ENCODE measurements at places on chromosomes 1 and 21.

GRCh38 chr1:53430779-53431178, 28.4 kb upstream of the DMRTB1 start:
- no peak for DNase-seq

- DNase-seq, result no peak
Measured at GRCh38 chr1:160520999-160521398, 2.1 kb downstream of the SLAMF6 start.

DNA sequence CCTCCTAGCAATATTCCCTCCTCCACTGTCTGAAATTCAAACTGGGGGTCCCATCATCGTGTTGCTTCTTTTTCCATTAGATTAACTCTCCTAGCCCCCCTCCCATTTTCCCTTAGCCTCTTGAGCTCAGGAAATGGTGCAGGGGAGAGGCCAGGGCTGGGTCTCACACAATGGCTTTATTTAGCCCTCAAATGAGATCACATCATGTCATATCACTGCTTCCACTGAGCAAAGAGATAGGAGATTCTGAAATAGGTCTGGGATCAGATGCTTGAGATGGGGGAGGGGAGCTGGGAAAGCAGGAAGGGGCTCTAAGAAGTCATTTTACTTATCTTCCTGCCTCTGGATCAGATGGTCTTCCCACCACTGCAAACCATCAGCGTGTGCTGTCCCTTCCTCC, 17.8 kb upstream of the ARHGEF2 start:
- no peak for DNase-seq

DNA sequence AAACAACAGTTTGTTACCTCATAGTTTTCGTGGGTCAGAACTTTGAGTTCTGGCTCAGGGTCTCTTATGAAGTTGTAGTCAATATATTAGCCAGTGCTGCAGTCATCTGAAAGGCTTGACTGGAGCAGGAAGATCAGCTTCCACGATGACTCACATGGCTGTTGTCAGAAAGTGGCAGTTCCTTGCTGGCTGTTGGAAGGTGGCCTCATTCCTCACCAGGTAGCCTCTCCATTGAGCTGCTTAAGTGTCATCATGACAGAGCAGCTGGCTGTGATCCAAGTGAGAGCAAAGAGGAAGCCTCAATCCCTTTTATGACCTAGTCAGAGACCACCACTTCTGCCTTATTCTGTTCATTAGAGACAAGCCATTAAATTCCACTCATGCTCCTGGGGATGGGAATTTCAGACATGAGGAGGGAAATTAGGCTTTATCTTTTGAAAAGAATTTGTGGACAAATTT, 5.6 kb downstream of the OSBPL9 start:
- DNase-seq, result no peak

DNA sequence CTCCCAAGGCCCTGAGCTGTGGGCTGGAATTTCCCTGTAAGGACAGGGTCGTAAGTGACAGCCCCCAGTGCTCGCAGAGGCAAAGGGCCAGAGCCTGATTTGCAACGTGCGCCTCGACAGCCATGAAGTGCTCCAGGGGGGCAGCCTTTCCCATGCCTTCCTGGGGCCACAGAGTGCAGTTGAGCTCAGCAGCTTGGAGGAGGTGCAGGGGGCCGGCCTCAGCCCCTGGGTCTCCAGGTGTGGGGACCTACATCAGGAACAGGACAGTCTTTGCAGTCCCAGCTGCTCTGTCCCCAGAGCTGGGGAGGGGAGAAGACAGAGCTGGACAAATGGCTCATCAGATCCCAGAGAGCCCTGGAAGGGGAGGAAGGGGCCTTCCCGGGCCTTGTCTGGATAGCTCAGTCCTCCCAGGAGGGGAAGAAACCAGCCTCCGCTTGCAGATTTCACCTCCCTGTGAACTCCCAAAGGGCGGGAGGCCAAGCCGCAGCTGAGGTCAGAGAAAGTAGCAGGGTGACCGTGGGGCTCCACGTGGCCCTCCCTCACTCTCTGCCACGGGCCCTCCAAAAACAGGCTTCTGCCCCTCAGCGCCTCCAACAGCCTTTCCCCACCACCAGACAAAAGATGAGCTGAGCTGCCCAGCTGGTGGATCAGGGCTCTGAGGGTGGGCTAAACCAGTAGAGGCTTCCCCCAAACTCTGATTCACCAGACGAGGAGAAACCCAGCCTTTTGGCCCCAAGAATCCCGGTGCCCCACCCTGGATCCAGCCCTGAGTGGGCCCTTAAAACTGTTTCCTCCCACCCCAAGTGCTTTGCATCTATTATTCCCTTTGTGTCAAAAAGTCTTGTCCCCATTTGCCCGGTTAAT, 76.5 kb downstream of the DHRS3 start:
- DNase-seq, result no peak

GRCh38 chr1:213327017-213327667, 276.1 kb downstream of the RPS6KC1 start:
- DNase-seq, result no peak

DNA sequence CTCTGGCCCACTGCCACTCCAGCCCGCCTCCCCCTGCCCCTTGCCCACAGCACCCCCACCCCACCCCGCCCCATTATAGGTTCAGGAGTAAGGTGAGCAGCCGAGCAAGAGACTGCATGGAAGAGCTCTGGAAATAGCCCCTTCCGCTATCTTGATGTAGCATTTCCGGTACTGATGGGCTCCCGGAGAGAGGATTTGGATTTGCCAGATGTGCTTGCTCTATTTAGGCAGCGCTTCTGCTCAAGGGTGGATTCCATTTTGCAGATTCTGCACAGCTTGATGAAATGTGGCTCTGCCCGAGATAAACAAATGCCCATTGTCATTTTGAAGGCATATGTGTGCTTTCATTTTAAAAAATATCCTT, 6.9 kb downstream of the TGFB2 start:
- no peak for DNase-seq

- no peak for DNase-seq
Measured at GRCh38 chr21:41228492-41228891, 60.5 kb downstream of the BACE2 start.

DNA sequence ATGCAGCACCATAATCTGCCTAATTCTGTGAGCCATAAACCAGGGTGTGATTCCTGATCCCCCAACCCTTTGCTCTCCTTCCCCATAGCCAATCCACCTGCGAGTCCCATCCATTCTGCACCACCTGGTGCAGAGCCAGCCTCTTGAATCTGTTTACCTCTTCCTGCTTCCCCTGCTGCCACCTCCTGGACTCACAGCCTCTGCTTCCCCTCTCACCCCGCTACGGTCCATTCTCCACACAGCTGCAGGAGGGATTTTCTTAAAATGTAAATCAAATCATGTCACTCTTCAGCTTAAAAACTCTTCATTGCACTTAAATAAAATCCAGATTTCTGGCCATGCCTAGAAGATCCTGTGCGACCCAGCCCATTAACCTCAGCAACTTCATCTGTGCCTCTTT, 186.7 kb downstream of the FOXD2 start:
- DNase-seq, result no peak

- DNase-seq, result no peak
Measured at GRCh38 chr1:72288886-72289285, 6.5 kb upstream of the NEGR1 start.

GRCh38 chr1:204920511-204920910, 49.8 kb downstream of the NFASC start:
- DNase-seq, result no peak

DNA sequence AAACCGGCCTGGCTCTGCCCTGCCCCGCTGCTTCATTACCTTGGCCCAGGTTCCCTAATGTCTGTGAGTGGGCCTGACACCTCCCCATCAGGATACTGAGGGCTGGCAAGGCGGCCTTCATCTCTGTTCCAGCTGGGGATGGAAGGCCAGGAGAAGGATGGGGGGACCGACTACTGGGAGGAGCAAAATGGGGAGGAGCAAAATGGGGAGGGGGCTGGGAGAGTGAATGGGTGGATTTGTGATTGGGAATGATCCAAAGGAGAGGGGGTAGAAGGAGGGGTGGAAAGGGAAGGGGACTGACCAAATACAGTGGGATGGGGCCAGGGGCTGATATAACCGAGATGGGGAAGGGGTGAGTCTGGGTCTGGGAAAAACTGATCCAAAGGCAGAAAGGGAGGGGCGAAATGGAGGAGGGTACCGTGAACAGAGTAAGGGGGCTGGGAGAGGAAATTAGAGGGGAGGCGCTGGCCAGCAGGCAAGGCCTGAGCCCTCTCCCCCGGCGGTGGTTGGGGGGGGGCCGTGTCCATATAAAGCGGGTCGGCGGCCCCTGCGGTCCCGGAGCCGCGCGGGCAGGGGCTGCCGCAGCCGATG, at the start of gene FOXE3:
FOXE3 (plus strand) TSS at position 558 of the 591 bp plus-strand sequence; CDS start at position 589, 31 bp downstream.
- no peak for DNase-seq

DNA sequence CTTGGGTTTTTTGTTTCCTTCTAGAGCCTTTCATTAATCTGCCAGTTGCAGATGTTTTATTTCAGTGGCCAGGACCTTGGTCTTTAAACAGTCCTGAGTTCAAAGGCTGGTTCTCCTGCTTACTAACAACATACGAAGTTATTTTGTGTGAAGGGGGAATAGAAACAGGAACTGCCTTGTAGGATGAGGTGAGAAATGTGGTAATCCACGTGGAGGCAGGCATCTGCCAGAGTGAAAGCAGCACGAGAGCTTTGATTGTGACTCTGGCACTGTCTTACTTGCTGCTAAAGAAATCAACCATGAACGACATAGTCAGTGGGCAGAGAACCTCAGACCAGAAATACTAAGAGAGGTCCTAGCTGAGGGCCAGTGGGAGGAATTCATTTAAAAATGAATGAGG, 30.4 kb downstream of the TMEM63A start:
- DNase-seq, result no peak

DNA sequence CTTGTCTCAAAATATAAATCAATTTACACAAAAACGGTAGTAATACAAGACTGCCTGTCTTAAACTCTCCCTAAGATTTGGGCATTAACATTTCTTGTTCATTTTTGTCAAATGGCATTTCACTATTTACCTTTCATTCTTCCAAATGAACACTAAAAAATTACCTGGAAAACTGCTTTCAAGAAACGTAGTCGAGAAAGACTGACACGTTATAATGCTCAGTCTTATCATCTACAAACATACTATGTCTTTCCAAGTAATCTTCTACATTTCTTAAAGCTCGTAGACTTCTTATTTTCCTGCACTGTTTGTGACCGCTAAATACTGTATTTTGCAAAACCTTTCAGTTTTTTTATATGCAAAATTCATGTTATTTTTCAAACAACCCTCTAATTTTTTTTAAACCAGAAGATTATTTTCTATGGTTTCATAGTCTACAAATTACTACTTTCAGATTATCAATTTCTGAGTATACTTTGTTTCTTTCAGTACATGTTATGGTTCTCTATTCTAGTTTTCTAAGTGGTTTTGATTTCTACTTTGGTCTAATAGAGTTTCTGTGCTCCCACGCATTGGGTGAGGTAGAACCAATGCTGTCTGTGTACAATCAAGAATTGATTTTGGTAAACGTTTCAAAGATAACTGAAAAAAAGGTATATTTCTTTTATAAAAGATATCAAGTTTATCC, 336.4 kb downstream of the SMYD3 start:
- DNase-seq, result no peak

DNA sequence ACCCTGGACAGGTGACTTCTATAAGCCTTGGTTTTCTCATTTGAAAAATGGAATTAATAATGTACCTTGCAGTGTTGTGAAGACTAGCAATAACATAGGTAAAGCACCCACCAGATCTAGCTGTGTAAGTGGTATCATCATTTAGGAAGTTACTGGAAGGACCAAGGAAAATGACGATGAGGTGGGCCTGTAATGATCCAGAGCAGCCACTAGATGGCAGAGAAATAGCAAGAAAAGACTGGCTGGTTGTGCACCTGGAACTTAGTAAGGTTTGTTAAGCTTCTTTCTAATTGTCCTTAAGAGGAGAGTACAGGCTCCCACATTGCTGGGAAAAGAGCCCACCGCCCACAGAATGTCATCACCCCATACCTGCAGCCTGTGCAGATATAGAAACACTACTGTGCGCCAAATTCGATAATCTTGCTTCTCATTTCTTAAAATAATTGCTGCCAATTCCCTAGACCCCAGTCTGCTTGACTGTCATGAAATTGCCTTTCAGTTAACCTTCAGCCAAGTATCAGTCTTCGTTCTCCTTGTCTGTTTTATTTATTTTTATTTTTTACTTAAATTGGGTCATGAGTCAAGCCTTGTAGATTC, 37.2 kb downstream of the WNT4 start:
- no peak for DNase-seq

GRCh38 chr1:29349871-29350491, 113.7 kb downstream of the PTPRU start:
- DNase-seq, result no peak

GRCh38 chr1:229420224-229420623, 13.7 kb downstream of the ACTA1 start:
- no peak for DNase-seq

GRCh38 chr1:52032124-52032784, 1.4 kb downstream of the KTI12 start:
- DNase-seq, result no peak

GRCh38 chr21:41112740-41113692, 54.9 kb upstream of the BACE2 start:
- no peak for DNase-seq
